ENCODE measurements at places on chromosomes 2 and 18.

DNA sequence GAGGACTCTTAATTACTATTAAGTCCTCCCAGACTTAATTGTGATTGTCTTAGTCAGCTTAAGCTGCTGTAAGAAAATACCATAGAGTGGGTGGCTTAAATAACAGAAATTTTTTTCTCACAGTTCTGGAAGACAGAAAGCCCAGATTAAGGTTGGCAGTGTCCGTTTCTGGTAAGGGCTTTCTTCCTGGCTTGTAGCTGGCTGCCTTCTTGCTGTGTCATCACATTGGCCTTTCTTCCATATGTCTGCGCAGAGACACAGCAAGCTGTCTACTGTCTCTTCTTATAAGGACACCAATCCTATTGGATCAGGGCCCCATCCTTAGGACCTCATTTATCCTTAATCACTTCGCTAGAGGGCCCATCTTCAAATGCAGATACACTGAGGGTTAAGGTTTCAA lies 38.5 kb downstream of the ASXL3 start:
- no peak for DNase-seq

DNA sequence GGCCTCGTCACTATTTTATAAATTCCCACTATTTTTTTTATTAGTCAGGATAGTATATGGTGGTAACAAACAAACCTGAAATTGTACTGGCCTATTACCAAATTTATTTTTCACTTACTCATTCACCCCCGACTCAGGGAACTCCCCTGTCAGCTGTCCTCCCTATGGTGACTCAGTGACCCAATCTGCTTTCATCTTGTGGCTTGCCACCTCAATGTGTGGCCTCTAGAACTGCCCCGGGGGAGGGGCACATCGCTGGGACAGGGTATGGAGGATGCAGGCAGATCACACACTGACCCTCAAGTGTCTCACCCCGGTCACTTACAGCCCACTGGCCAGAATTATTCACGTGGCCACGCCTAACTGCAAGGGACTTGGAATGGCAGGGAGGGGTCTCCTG lies 71.6 kb downstream of the ACTR2 start:
- no peak for DNase-seq

- no peak for DNase-seq
Observed at GRCh38 chr2:184523732-184524131, 74.6 kb upstream of the ZNF804A start.

- DNase-seq, result no peak
Observed at GRCh38 chr2:112542984-112543661, 858 bp downstream of the POLR1B start.

DNA sequence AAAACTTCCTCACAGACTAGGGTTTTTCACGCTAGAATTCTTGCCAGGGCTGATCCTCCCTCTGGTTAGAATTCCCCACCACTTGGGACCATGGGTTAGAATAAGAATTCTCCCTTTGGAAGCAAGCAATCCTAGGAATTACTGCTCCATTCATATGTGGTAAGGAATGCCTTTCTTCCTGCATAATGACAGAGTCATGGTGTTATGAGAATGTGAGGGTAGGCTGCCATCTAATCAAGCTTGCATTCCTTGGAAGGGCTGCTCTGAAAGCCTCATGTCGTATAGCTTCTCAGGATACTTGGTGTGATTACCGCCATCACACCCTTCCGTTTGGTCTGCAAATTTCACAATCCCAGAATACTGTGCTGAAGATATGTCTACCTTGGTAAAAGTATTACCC lies 1282.4 kb upstream of the PIK3C3 start:
- no peak for DNase-seq

All from NCI-H748 treated with DMSO at 0.1 percent for 48 hours (cell line).